ACHN (cell line): ENCODE measurements at places on chromosomes 2 and 18.

DNA sequence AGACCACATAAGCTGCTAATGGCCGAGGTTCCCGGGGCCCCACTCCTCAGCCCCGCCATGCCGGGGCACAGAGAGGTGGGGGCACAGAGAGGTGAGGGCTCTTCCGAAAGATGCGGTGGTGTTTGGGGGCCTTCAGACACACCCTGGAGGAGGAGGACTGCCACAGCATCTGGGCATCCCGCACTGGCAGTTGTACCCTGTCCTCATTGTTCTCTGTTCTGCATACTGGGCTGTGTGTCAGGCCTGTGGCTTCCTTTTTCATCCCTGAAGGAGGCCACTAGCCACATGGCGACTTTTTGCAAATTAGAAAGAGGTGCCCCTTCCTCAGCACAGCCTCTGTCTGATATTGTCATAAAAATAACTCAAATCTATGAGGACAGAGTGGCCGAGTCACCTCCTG lies 150.1 kb downstream of the CTIF start:
- no peak for DNase-seq

- DNase-seq, result no peak
These were observed 50.9 kb downstream of the CABYR start for GRCh38 chr18:24189664-24190346.

GRCh38 chr2:122955776-122956175 lies 1069.3 kb upstream of the CNTNAP5 start:
- no peak for DNase-seq

DNA sequence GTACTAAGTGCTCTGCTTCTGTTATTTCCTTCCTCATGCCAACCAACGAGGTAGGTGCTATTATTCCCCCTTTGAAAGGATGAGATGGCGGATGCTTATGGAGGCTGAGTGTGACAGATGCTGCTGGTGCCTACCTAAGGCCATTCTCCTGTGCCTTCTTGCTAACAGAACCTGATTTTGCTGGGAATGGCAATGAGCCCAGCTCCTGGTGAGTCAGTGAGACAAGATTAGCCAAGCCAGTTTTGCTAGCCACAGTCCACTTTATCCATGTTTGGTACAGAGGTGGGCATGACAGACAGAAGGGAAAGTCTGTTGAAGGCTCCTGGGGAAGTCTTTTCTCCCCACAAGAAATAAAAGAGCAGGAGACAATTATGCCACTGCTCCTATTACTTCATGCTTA lies 43.7 kb upstream of the TMEM163 start:
- DNase-seq, result no peak

DNA sequence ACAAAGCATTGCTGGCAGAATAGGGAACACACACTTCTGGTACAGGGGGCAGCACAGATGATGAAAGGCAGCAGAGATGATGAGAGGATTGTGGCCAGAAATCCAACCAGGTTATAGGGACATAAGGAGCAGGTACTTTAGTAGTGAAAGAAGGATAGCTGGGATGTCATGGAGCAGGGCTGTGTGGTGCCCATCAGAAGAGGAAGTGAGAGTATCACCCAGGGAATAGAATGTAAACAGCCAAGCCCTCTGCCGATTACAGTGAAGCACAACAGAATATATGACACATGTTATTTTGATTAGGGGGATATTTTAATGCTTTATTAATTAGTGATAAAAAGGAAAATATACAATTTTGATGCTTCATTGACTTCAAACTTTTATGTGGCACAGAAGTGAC lies 883.4 kb upstream of the CDH2 start:
- no peak for DNase-seq

- DNase-seq, result no peak
These were observed 59.0 kb upstream of the ZNF396 start for GRCh38 chr18:35436076-35436649.

GRCh38 chr18:6776188-6776587 lies 46.7 kb downstream of the ARHGAP28 start:
- DNase-seq, result no peak

- DNase-seq, result no peak
These were observed 573.7 kb downstream of the THSD7B start for GRCh38 chr2:137339051-137339450.

GRCh38 chr2:69177063-69177771 lies 164.2 kb downstream of the ANTXR1 start:
- DNase-seq, result no peak

- DNase-seq, result no peak
These were observed 163.8 kb downstream of the FAM210A start for GRCh38 chr18:13562494-13563029.

GRCh38 chr2:64613276-64613675 lies 40.4 kb downstream of the SERTAD2 start:
- no peak for DNase-seq

- no peak for DNase-seq
These were observed 181.7 kb upstream of the SH3BP4 start for GRCh38 chr2:234770031-234770506.

GRCh38 chr2:104872866-104873688 lies 19.2 kb downstream of the POU3F3 start:
- peak; percentile 86 for DNase-seq

GRCh38 chr2:128504246-128505149 lies 185.8 kb upstream of the HS6ST1 start:
- no peak for DNase-seq

DNA sequence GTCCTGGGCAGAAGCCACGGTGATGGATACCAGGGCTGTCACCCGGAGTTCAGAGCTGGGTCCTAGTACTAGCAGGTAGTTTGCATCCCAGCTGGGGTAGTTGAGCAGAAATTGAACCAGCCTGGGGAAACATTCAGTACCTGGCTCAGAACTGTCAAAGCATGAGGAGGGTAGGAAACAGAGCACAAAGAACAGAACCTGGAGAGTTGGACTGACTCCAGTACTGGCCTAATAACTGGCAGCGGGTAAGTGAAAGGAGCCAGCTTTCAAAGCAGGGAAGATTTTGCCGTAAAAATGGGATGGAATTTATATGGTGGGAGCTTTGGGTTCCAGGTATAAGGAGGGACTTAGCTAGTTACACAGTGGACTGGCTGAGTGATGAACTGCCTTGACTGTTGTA lies 23.8 kb downstream of the ATG16L1 start:
- DNase-seq, result no peak

DNA sequence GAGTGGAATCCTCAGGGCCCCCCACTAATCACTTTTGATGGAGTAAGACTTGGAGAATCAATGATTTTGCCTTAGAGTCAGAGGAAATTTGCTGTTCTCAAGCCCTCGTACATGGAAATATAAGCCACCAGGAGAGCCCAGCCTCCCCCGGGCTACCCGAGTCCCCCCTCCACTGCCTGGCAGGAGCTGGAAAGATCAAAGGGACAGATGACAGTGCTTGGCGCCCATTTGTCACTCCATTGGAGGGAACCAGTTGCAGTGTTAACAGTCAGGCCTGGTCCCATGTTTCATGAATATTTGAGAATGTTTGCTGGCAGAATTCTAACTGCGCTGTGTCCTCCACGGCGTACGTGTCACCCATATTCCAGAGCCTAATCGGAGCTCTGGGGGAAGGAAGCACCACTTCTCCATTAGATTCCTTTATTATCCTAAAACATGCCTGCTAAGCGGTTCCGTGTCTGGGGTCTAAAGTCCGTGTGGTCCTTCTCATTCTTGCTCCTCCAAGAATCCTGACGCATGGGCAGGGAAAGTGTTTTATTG lies 202.4 kb downstream of the KLHL29 start:
- no peak for DNase-seq

DNA sequence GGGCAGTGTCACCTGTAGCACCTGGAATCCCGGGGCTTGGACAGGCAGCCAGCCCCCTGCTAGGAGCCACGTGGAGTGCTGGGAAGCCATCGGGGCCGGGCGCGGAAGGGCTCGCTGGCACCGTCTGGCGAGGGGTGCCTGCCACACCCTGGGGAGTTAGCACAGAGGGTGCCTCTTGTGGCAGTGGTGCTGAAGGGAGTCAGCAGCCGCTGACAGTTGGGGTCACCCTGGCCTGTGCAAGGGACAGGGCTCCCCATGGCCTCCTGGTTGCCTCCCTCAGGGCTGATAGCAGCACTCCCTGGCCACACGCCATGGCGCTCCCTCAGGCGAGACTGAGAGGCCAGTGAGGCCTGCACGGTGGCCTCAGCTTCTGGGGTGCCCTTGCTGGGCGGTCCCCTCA lies 13.9 kb upstream of the D2HGDH start:
- DNase-seq, result no peak

DNA sequence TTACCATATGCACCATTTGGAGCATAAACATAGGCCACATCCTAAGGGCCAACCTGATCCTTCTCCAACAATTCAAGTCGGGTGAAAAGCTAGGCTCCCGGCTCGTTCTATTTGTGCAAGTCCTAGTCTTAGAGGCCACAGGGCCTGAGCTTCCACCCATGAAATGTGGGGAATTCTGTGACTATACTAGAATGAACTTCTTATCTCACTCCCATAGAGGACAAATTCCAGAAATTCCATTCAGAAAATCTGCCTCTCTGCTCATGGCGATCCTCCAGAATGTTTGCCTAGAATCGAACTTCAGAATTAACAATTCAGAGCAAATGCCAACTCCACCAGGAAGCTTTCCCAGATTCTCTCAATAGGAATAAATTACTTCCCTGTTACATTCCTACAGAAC lies 187.9 kb downstream of the BCL11A start:
- DNase-seq, result no peak

DNA sequence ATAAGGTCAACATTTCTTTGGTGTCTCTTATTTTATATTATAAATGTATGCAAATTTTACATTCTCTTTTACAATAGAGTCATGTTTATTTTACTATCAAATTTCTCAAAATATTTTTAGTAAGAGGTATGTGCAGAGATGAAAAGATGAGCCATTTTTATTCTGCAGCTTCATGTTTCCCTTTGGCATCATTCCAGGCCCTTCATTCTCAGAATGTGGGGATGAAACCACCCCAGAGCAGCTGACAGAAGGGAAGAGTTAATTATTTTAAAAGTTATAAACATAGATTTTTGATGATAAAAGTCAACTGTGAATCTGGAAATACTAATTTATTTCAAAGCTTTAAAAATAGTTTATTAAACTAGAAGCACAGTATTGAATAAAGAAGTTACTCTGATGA lies 12.8 kb upstream of the FSHR start:
- no peak for DNase-seq

GRCh38 chr2:88845772-88846661 lies 154.5 kb downstream of the RPIA start:
- DNase-seq, result no peak
